ENCODE measurements at places on chromosomes 2 and 18.

DNA sequence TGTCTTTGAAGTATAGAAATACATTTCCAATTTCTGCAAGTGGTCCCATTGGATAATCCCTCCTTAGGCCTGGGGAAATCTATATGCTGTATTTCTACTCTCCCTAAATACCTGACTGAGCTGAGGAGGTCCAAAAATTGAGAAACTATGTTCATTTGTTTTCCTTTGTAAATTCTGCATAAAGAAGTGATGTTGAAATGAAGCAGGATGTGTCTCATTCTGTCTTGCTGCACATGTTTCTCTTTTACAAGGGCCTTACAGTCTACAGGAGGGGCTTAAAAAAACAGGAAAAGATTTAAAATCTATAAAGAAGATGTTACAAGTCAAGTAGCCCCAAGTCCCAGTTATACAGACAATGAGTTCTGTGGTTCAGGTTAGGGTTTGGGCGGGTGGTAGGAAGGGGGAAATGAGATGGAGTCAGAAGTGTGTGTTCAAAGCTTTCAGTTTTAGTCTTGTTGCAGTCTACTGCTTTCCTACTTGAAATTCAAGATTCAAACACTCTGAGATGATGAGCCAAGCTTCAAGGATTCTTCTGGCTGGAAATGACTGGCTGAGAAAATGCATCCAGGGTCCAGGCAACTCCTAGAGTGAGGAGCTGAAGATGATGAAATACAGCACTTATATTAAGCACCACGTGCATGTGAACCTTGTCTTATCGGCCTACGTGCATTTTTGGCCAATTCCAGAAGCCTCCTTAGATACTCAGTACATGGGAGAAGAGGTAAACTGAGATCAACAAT is 146.3 kb upstream of the CELF4 start:
- no peak for DNase-seq

DNA sequence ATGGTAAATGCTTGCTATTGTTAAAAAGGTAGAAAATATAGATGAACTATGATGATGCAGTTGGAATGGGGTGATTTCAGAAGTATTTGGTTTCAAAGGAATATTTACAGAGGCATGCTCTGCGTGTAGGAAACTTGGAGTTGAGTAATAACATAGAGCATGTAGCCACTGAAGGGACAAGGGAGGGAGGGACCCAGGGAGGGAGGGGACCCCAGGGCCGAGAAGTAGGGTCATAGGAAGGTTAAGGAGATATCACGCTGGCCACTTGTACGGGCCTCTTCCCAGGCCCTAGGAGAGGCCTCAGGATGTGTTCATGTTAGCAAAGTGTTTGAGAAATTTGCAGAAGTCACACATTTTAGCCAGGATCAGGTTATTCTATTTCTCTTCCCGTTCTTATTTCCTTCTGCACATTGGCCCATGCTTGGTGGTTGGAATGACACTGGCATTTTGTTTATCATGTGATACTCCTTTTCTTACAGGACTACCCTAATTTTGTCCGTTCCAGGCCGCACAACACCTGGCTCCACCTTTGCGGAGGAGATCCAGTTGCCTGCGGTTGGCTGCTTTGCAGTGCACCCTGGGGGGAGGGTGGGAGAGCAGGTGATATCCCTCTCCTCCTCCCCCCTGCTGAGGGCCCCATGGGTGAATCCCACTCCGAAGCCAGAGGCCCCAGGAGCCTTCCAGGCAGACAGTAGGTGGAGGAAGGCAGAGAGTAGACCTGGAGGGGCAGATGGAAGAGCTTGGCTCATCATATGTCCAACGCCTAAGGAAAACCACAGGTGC is 16.9 kb upstream of the ACKR3 start:
- no peak for DNase-seq

GRCh38 chr2:113104054-113104611 is 23.3 kb upstream of the IL1RN start:
- DNase-seq, result no peak

DNA sequence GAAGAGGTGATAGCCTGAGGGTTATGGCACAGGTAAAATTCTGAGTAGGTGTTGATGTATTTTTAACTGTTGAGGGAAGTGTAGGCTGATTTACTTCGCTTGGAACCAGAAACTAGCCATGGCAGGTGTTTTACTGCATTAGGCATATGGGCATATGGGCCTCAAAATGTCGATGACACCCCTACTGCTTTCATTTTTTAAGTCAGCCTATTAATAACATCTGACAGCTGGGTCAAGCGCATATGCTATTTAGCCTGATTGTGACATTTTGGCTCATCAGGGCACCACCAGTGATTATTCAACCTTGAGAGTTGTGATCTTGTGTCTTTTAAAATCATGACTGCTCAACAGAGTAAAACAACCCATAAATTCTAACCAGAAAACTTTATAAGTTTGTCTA is 1396.9 kb upstream of the NXPH2 start:
- DNase-seq, result no peak

DNA sequence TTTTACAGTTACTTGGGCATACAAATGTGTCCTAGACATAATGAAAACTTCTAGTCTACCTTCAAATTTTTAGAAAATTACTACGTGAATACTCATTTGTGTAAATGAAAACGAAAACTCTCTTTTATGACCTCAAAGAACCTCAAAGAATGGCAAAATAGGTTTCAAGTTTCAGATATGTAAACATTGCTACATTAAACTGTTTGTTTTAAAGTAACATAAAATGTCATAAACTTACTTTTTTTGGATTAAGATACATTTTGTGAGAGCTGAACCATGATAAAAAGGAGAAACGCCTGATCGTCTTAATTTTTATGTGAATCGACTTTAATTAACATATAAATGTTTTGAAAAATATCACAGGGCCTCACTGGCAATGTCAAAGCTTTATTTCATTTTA is 91.4 kb downstream of the PPP1R1C start:
- no peak for DNase-seq

- DNase-seq, result no peak
Measured at GRCh38 chr2:102622646-102623045, 3.3 kb downstream of the SLC9A2 start.

Data from DMS153 (cell line).